Transverse colon (tissue), 4 donors: ENCODE measurements at places on chromosomes 6 and 20. TPM values are rescaled to one million over a fixed set of nuclear protein-coding genes. Genes with fewer than 3 reads are reported as not detected.

DNA sequence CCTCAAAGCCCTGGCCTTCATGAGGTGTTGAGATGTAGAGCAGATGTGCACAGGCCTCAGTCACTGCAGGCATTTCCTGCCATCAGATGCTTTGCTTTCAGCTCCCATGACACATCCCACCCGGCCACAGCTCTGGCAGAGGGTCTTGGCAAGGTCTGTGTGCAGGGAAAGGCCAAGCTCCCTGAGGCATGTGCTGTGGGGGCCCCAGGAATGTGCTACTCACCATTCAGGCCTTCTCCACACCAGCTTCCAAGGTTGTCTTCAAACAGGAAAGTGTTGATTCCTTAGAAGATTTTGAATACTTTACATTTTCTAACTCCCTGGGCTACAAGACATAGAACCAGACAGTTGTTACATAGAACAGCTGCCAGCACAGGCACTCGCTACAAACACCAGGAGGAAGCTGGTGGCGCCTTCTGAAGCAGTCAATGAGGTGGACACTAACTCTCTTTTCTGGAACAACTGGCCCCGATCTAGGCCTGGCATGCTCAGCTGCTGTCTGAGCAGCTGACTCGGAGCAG, 27.8 kb downstream of the CASS4 start:
- H3K4me1 ChIP-seq: no peaks in the 10 kb centered on the region
- H3K27me3 ChIP-seq: no peaks in the 10 kb centered on the region
- peak; percentile 48 for DNase-seq
- H3K27ac ChIP-seq: peak overlapping the region; percentile 10

GRCh38 chr20:50693001-50693400, 1.7 kb upstream of the RIPOR3 start:
- DNase-seq: no peak
- H3K4me1 ChIP-seq: peaks cover 18% of the 10 kb centered on the region
- no peak overlapping the region for H3K4me3 ChIP-seq
- H3K36me3 ChIP-seq: no peaks in the 10 kb centered on the region
- no peak overlapping the region for H3K27ac ChIP-seq

- H3K27me3 ChIP-seq: no peaks in the 10 kb centered on the region
- peak overlapping the region; percentile 46 for H3K27ac ChIP-seq
- peaks cover 6% of the 10 kb centered on the region for H3K4me1 ChIP-seq
- H3K4me3 ChIP-seq: no peak overlapping the region
- H3K36me3 ChIP-seq: no peaks in the 10 kb centered on the region
Observed at GRCh38 chr6:37083243-37084138, 78.0 kb downstream of the FGD2 start.

GRCh38 chr6:141326426-141326825, 806.3 kb upstream of the GJE1 start:
- no peaks in the 10 kb centered on the region for H3K27me3 ChIP-seq
- no peaks in the 10 kb centered on the region for H3K36me3 ChIP-seq
- no peak overlapping the region for H3K27ac ChIP-seq
- H3K4me3 ChIP-seq: no peak overlapping the region

DNA sequence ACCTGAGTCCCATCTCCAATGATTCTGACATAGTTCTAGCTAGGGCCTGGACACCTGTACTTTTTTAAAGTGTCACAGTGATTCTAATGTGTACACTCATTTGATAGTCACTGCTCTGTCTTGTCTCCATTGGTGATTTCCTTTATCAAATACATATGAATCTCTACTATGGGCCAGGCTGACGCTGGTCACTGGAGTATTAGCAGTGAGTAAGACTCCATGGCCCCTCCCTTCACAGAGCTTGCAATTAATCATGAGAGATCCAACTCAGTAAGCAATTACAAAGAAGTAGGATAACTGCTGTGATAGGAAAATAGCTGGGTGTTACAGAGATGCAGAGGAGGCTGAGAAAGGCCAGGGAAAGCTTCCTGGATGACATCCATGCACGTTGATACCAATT, 19.3 kb upstream of the SASH1 start:
- no peaks in the 10 kb centered on the region for H3K4me1 ChIP-seq
- no peaks in the 10 kb centered on the region for H3K27me3 ChIP-seq
- no peaks in the 10 kb centered on the region for H3K36me3 ChIP-seq
- DNase-seq: no peak
- no peak overlapping the region for H3K4me3 ChIP-seq

DNA sequence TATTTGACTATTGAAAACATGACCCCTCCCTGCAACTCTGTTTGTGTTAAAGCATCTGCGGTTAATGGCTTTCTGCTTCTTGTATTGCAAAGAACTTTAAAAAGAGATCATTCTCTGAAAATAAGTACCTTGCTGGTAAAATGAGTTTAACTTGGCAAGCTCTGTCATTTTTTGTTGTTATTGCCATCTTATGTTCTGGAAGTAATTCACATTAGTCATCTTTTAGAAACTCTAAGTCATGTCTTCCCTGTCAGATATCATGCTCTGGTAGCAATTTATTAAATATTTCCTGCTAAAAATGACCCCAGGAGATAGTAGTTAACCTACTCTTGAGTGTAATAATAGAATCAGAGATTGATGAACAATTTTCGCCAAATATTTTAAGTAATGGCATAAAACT, 890.6 kb downstream of the KIF16B start:
- H3K27me3 ChIP-seq: no peaks in the 10 kb centered on the region
- no peaks in the 10 kb centered on the region for H3K36me3 ChIP-seq
- no peak overlapping the region for H3K4me3 ChIP-seq
- H3K27ac ChIP-seq: no peak overlapping the region

DNA sequence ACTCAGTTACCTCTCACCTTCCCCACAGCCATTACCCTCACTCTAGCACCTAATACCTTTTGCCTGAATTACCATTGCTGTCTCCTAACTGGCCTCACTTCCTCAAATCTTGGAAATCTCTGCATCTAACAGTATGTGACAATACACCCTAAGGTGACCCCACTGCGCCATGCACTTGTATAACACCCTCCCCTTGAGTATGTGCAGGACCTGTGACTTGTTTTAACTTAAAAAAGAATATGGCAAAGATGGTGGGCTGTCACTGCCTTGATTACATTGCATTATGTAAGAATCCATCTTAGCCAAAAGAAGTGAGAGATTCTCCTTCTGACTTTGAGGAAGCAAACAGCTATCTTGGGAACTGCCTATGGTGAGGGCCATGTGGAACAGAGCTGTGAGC, 29.9 kb upstream of the PKHD1 start:
- no peaks in the 10 kb centered on the region for H3K4me1 ChIP-seq
- H3K27ac ChIP-seq: no peak overlapping the region
- H3K27me3 ChIP-seq: no peaks in the 10 kb centered on the region
- no peaks in the 10 kb centered on the region for H3K36me3 ChIP-seq
- H3K4me3 ChIP-seq: no peak overlapping the region

DNA sequence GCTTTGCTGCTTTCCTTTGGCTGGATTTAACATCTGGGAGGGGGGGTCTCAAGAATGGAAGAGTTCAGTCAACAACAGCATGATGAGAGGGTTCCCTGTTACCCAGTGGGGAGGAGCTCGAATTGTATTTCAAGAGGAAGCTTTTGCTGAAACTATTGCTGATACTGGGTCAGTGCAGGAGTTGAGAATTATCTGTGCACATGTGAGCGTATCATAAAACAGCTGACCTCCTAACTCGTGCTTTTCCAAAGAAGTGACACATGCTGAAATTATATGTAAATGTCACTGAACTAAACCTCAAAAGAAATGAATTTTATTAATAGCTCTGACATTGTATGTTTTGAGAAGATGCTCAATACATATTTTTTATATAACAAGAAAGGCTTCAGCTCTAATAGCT, 96.3 kb downstream of the PHF3 start:
- no peak for DNase-seq
- H3K36me3 ChIP-seq: no peaks in the 10 kb centered on the region
- no peak overlapping the region for H3K27ac ChIP-seq
- H3K4me3 ChIP-seq: no peak overlapping the region
- no peaks in the 10 kb centered on the region for H3K4me1 ChIP-seq

- no peak for DNase-seq
- H3K27me3 ChIP-seq: no peaks in the 10 kb centered on the region
- no peaks in the 10 kb centered on the region for H3K36me3 ChIP-seq
- H3K4me1 ChIP-seq: peaks cover 4% of the 10 kb centered on the region
- H3K4me3 ChIP-seq: no peak overlapping the region
- no peak overlapping the region for H3K27ac ChIP-seq
Observed at GRCh38 chr20:6686171-6686570, 81.3 kb upstream of the BMP2 start.

- no peaks in the 10 kb centered on the region for H3K27me3 ChIP-seq
- DNase-seq: no peak
- no peaks in the 10 kb centered on the region for H3K4me1 ChIP-seq
- peaks cover 4% of the 10 kb centered on the region for H3K36me3 ChIP-seq
- H3K27ac ChIP-seq: no peak overlapping the region
Observed at GRCh38 chr6:79028641-79029314, 49.3 kb downstream of the PHIP start.

DNA sequence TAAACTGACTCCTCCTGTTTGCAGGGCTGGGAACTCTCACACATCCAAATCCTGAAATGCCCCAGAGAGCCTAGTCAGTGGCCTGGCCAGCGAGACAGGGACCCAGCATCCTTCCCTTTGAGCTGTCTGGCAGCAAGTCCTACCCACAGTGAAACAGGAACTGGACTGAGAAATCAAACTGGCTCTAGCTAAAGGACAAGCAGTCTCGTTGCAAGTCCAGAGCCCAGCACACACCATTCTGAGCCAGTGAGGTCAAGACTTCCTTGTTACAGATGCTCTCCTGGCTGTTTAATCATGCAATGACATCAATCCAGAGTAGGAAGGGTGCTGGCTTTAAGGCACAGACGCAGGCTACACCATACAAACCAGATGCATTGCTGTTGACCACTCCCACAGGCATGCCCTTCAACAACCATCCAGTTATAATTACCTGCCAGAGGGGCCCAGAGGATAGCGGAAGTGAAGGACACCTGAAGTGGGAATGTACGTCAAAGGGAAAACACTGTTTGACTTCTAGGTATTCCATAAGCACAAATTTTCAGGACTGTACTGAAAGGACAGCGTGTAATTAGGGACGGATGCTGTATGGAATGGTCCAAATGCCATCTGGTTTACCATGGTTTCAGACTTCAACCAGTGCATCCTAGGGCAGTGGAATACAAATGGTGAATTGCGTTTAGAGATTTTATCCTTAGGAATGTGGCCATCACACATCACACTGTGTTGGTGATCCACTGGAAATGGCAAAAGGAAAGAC, 114.4 kb downstream of the SLC23A2 start:
- no peak overlapping the region for H3K27ac ChIP-seq
- no peak for DNase-seq
- no peaks in the 10 kb centered on the region for H3K36me3 ChIP-seq
- no peaks in the 10 kb centered on the region for H3K4me1 ChIP-seq
- H3K27me3 ChIP-seq: no peaks in the 10 kb centered on the region

The ELOVL4 gene
- 0.32 TPM for total RNA-seq
